NB4 (cell line): ENCODE measurements at places on chromosomes 12 and 14.

- DNase-seq, result no peak
Measured at GRCh38 chr12:27343255-27344000, 10.8 kb downstream of the BMAL2 start.

- no peak for DNase-seq
Measured at GRCh38 chr14:70832561-70833305, 23.4 kb upstream of the MAP3K9 start.

DNA sequence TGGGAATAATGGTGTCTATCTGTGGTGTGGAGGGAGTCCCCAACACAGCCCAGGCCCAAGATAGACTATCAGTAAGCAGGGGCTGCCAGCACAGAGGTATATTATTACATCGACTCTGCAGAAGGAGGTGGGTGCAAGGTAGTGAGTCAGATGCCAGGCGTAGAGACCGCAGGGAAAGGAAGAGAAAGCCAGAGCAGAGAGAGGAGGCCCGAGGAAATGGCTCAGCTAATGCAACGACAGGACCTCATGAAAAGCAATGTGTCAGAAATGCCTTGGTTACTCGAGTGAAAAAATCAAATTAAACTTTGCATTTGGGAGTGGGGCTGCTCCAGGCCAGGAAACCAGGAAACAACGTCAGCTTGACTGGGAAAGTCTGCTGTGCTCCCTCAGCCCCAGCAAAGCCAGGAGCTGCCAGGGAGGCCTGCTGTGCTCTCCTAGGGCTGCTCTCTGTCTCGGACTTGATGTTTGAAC, 173.2 kb downstream of the SUDS3 start:
- no peak for DNase-seq

DNA sequence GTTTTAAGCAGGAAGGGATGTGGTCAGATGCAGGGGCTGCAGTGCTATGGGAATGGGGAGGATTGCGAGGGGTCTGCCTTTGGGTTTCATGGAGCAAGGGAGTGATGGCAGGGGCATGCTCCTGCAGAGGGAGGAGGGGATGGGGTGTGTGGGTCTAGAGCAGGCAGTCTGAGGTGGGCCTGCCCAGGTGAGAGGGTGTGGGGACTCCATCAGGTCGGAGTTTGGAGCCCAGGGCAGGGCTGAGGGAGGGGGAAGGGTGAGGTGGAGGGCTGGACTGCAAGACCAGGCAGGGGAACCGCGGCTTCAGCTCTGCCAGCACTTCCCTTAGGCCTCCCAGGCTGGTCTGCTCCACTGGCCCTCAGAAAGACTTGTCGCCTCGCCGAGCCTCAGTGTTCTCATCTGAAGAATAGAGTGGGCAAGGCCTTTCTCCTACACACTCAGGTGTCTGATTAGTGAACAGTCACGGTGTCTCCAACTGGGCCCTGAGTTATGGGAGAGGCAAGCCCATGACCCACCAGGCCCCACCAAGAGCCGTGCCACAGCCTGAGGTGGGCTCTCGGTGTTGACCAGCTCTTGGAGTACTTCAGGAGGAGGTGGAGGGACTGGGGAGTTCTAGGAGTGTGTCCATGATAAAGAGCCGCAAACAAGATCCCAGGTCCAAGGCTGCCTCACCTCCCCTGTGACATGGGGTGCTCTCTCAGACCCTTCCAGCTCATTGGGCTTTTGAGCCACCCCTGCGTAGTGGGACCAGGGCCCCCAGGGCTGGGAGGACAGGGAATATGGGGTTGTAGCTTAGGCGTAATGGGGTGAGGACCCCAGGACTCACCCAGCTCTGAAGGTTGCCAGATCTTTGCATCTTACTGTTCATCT, 20.1 kb upstream of the KRT80 start:
- no peak for DNase-seq

DNA sequence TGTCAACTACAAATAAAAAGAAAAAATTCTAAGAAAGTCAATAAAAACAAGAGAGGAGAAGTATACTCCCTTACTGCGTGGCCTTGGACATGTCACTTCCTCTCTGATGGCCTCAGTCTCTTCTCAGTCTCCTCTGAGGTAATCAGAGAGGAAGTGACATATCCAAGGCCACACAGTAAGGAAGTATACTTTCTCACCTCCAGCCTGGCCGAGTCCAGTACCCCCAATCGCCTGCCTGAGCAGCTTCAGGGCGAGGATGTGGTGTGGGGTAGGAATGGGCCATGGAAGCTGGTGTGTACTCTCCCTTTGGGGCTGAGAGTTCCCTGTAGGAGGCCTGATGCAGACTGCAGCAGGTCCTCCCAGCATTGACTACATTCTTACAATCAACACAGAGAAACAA, 15.8 kb downstream of the VDR start:
- peak; percentile 79 for DNase-seq

DNA sequence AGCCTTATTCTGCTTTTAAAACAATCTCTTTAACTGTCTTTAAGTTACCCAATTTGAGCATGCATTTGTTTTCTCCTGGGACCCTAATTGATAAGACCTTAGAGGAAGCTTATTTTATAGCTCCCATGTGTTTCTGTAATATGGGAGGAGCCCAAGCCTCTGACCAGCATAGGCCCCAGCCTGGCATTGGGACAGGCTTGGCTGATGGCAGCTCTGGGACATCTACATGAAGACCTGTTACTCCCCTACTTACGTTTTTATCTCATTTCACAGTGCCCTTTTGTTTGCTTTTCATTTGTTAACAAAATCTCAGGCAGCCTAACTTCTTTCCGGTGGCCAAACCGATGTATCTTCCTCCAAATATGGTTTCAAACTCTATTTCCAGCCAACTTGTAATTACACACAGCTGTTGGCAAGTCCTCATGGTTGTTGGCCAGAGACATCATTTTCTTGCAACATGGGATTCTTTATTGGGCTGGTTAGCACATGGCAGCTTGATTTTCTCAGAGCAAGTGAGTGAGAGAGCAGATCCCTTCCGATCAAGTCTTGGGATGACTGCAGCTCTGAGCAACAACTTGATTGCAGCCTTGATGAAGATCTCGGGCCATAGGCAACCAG, 1117.5 kb downstream of the AACS start:
- DNase-seq, result peak; percentile 11

DNA sequence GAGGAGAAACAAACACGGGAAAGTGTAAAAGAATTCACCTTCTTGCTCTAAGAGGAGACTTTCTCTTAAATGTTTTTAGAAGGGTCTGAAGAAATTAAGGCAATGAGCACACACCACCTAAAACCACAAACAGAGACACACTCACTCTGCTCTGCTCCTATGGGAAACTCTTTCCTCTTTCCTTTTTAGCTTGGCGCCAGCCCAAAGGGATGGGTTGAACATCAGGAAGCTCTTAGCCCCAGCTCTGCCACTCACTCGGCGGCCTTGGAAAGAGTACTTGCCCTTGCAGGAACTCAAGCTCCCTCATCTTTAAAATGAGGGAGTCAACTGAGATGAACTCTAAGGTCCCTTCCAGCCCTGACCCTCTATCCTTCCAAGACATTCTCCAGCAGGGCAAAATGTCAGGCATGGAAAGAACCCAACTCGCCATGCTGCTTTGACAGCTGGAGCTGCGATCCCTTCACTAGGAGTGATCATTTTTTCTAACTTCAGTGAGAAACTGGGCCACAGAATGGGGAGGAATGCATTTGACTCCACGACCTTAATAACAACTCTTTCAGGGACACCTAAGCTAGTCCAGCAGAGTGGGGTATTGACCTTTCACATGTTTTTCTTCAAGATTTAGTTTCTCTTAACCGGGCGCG, 980 bp upstream of the RNASE8 start:
- DNase-seq, result no peak

- DNase-seq, result no peak
Measured at GRCh38 chr12:130992448-130992847, 38.7 kb downstream of the ADGRD1 start.

DNA sequence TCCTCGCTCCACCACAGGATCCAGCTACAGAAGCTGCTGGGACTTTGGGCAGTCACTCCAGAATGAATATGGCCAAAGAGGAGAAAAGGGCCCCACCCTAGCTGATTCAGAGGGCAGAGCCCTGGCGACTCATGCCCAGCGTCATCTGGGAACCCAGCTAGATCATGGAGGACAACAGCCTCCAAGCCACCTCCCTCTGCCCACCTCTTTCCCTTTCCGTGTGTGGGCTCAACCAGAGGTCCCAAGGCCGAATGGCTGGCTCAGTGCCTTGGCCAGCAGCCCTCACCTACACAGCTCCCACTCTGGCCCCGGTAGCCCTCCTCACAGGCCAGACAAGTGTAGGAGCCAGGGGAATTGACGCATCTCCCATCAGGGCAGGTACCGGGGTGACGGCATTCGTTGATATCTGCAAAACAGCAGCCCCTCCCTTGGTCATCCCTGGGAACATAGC, 17.4 kb downstream of the ISCA2 start:
- no peak for DNase-seq

- no peak for DNase-seq
Measured at GRCh38 chr12:2374092-2374906, 321.5 kb downstream of the CACNA1C start.

DNA sequence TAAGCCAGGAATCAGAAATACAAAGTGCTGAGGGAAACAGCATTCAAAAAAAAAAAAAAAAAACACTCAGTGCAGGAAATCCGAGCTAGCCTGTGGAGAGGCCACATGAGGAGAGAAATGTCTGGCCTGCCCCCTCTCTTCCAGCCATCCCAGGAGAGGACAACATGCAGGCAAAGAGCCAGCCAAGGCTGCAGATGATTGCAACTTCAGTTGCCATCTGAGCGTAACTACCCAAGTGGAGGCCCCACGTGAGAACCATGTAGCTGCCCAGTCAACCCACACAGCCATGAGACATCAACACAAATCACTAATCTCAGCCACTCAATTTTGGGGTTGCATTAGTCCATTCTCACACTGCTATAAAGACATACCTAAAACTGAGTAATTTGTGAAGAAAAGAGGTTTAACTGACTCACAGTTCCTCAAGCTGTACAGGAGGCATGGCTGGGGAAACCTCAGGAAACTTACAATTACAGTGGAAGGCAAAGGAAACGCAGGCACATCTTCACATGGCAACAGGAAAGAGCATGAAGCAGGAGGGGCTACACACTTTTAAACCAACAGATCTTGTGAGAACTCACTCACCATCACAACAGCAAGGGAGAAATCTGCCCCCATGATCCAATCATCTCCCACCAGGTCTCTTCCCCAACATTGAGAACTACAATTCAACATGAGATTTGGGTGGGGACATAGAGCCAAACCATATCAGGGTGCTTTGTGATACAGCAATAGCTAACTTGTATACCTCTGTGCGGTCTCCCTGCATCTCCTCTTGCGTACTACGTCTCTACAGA, 161.1 kb downstream of the PIWIL1 start:
- no peak for DNase-seq

- no peak for DNase-seq
Measured at GRCh38 chr14:45246691-45247090, 6.3 kb downstream of the MIS18BP1 start.

GRCh38 chr14:104870368-104871144, 5.5 kb downstream of the CEP170B start:
- DNase-seq, result no peak

GRCh38 chr12:123997033-123997822, 24.2 kb downstream of the ZNF664 start:
- DNase-seq, result no peak

- DNase-seq, result no peak
Measured at GRCh38 chr14:105169776-105170655, 1.4 kb upstream of the JAG2 start.

DNA sequence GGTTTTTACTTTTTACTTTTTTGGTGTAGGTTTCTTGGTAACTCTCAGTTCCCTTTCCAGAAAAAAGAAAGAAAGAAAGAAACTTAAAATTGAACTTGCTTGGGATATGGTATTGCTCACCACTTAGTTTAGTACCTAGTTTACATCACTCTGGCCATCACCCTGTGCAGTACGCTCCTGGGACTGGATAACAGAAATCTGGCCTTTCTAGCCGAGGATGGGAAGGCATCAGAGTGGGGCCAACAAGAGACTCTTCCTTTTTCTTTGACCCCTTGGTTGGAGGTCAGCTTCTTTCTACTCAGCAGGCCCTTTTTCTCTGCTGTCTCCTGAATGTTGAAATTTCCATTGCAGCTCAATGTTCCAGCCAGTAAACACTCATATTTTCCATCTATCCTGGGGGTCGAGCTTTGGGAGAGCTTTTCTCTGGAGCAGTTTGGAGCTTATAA, 156.6 kb downstream of the TGFB3 start:
- no peak for DNase-seq

DNA sequence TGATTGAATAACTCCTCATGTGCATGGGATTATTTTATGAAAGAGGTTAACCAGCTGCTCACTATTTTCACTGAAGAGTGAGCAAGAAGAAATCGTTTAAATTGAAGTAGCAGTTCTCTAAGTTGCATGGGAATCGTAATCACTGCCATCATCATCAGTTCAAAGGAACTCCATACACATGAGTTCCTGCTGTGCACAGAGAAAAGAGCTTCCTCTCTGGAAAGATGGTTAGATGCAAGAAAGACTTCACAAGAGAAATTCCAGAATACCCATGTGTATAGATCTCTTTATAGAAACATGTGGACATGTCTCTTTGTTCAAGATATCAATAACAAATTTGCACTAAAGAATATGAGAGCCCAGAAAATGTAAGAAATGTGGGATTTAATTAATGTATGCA, 291.3 kb downstream of the PDZRN4 start:
- no peak for DNase-seq

DNA sequence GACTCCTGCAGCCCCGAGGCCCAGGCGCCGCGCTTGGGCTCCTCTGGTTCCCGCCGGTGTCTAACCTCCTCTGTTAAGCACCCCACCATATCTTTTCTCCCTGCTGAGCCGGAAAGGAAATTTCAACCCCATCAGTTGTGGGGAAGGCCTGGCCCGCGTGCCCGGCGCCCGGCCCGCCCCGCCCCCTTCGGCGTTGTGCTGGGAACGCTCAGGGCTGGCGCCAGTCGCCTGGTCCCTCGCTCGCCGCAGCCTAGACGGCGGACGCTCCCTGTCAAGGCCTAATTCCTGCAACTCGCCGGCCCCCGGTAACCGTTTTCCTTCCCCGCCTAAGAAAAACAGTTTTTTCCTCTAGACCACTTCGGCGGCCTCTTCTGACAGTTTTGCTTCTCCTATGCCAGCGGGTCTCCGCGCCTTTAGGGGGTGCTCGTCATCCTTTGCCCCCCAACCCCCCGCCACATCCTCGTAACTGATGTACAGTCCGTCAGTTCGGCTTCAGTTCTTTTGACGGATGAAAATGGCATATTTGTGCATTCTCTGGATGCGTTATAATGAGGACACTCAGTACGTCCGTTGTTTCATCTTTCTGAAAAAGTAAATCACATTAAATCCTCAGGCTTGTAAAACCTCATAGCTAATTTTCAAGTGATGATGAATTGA, 506 bp upstream of the NAP1L1 start:
- DNase-seq, result no peak

DNA sequence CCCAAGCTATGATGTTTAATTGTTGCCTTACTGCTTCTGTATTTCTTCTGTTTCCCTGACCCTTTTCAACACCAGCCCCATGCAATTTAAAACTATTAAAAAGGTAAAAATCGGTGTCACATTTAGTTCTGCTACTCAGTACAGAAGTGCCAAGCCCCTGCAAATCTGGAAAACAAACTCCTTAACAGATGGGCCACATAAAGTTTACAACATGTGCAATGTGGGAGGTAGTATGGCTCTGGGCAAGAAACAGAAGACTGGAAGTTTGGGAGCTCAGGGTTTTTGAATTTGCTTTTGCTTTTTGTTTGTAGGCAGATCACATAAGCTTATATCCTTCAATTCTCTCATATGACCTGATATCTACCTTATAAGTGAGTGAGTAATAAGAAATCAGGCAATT, 404.0 kb upstream of the ATP2B1 start:
- DNase-seq, result no peak

GRCh38 chr12:32266756-32267155, 132.6 kb upstream of the FGD4 start:
- DNase-seq, result no peak

GRCh38 chr12:103809154-103809553, 31.9 kb downstream of the NT5DC3 start:
- DNase-seq, result no peak
